NCI-H524 (cell line): ENCODE measurements at places on chromosomes 12 and 14.

GRCh38 chr12:24881227-24881626 lies 67.7 kb downstream of the BCAT1 start:
- DNase-seq: no peak

GRCh38 chr12:105428793-105429395 lies 98.4 kb downstream of the C12orf75 start:
- DNase-seq: no peak

- no peak for DNase-seq
Measured at GRCh38 chr12:18982226-18982949, 147.1 kb upstream of the PLEKHA5 start.

DNA sequence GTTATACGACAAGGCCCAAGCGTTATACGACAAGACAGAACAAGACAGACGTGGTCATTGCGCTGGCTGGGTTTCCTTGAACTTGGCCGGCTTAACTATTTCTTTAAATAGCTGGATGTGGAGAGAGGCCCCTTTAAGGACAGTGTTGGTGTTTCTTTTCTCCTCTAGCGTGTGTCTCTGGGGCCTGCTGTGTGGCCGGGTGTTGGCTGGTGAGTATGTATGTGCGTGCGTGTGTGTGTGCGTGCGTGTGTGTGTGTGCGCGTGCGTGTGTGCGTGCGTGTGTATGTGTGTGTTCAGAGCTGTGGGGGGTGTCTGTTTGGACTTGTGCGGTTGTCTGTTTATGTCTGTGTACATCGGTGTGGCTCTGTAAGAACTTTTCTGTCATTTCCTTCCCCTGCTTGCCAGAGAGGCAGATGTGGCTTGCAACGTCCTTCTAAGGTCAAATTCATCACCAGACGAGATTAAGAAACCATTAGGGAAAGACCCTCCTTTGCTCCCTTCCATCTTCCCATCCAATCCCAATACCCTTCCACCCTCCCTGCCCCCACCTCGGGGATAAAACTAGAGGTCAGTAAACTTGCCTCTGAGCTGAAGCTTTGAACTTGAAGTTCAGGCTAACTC lies 78.6 kb upstream of the TBX3 start:
- DNase-seq: no peak

DNA sequence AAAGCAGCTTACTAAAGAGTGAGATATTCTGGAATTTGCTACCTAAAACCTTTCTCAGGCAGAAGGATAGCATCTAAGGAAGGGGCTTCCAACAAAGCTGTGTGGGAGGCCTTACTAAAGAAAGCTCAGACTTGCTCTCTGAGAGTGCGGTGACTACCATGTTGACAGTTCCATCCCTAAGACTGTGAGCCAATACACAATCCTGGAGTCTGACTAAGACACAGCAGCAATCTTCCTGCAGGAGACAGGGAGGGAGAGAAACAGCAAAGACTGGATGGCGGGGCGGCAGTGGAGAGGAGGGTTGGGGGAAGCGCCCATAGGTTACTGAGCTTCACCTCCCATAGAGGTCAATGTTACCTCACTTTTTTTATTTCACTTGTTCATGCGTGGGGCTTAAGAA lies 70.9 kb downstream of the KITLG start:
- no peak for DNase-seq

- no peak for DNase-seq
Measured at GRCh38 chr12:46948936-46949545, 123.2 kb upstream of the SLC38A4 start.

GRCh38 chr12:26636710-26637328 lies 196.2 kb downstream of the ITPR2 start:
- no peak for DNase-seq

GRCh38 chr12:68641138-68641537 lies 30.4 kb downstream of the RAP1B start:
- no peak for DNase-seq
